ENCODE measurements at places on chromosomes 5 and 9.

DNA sequence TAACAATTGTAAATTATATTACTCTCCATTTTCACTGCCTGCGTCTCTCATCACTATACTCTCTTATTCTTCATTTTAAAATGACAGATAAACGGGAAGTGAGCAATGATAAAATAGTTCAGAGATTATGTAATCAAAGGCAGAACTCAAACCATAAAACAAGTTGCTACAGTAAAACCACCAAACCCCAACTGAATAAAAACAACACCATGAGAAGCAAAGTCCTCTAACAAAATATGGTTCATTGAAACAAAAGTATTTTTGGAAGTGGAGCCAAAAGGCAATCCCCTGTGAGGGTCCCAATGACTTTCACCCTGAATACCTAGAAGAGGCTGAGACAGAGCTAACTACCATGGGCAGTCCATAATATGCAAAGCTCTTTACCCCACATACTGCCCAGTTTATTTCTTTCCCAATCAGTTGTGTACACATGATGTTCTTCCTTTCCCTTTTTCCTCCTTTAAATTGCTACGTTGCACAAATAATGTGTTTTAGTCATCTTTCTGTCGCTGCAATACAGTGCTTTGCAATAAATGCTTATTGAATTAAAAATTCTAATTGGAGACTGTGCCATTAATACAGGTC lies 64.0 kb upstream of the PTGER4 start:
- DNase-seq: no peak

DNA sequence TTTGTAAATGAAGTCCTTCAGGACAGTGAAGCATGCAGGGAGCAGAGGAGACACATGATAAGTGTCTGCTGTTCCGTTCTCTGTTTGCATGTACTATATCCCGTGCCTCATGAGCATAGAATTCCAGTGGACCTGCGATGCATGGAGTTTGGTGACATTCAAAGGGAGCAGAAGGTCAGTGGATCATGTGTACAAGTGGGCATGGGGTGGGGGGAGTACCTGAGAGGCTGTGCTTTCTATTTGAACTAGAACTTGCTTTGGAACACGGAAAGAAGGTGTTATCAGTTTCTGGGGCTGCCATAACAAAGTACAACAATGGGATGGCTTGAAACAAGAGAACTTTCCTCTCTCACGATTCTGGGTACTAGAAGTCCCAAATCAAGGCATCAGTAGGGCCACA lies 5.1 kb upstream of the CCNJL start:
- no peak for DNase-seq

GRCh38 chr9:137832191-137832700 lies 45.3 kb upstream of the CACNA1B start:
- DNase-seq: no peak

- DNase-seq: no peak
These were observed 8.2 kb upstream of the ZFYVE16 start for GRCh38 chr5:80399526-80400239.

DNA sequence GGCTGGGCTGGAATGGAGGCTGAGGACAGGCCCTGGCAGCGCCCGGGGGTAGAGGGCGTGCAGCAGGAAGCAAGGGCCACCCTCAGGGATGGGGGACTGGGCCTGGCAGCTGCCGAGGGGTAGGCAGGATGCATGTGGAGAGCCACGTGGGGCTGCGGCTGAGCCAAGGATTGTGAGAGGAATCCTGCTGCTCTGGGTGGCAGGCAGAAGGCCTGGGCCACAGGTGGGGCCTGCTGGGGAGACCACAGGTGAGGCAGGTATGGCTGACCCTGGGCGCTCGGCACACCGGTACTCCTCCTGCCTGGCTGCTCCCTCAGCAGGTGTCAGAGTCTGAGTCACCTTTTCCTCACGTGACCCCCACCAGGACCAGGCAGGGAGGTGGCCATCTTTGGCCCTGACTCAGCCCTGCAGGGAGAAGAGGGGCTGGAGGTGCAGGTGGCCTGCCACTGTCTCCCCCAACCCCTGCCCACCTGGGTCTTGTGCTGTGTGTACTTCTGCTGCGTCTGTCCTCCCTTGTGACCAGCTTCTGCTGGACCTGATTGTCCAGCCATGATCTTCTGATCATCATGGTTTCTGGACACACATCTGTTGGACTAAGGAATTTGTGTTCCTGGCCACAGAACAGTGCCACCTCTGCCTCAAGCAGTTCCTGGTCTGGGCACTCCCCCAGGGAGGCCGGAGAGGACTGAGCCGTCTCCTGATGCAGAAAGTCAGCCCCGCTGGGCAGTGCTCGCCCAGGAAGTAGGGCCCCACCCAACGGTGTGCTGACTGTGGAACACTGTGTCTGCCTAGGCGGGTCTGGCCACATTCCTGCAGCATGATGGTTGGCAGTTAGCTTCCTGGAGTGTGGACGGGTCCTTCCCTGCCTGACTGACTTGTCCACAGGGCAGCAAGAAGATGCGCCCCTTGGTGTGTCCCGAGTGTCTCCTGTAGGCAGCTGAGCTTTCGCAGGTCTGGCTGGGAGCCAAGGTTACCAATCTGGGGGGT lies 6.4 kb downstream of the ARRDC1 start:
- no peak for DNase-seq

DNA sequence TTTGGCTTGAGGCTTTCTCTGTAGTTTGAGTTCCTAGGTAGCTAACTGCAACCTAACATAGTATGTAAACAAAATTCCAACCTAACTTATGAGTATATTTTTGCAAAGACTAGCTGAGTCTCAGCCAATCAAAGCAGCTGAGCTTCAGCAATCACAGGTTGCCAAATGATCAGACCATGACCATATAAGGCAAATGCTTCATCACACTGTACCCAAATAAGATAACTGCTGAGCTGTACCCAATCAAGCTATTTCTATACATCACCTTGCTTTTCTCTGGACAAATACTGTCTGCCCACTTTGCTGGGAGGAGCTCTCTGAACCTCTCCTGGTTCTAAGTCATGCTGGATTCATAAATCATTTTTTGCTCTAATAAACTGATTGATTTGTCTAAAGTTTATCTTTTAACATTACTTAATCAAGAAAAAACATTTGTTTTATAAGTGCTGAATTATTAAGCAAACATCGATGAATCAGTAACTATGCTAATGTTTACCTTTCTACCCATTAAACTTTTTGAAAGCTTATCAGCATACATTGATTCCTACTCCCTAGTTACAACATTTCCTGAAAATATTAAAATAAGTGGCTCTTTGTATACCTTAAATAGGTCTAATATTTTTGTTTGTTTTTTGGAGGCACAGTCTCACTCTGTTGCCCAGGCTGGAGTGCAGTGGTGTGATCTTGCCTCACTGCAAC lies 129.7 kb upstream of the PCA3 start:
- DNase-seq: no peak

GRCh38 chr9:95125652-95126051 lies 191.9 kb downstream of the FANCC start:
- DNase-seq: no peak
